ENCODE measurements at places on chromosomes 6 and 20.

GRCh38 chr20:57374931-57375651 is 16.1 kb upstream of the RBM38 start:
- DNase-seq = no peak

DNA sequence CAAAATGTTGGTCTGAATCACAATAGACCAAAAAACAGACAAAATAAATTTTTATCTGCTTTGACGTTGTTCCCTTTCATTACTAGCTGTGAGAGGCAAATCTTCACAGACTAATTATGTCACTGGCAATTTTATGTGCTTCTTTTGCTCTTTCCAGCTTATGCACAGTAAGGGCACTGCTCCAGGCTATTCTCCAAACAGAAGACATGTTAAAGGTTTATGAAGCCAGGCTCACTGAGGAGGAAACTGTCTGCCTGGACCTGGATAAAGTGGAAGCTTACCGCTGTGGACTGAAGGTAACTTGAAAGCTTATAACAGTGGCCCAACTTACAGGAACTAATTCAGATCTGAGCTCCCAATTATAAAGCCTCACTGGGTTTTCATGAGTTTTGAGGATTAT is 15.5 kb upstream of the SNRNP48 start:
- DNase-seq = no peak

- no peak for DNase-seq
These were observed 27.8 kb downstream of the STAU1 start for GRCh38 chr20:49160057-49160929.

- DNase-seq = no peak
These were observed 33.7 kb upstream of the HBS1L start for GRCh38 chr6:135088281-135088680.

All from mesenchymal stem cell (in vitro differentiated cells and primary cell).